Progenitor cell of endocrine pancreas (in vitro differentiated cells): ENCODE measurements at places on chromosomes 13 and 19. TPM values are rescaled to one million over a fixed set of nuclear protein-coding genes. Genes with fewer than 3 reads are reported as not detected.
A peak's percentile ranks its signal among the peaks of the same experiment; 100 is the strongest.

CLDN10 gene
- total RNA-seq = 2.8 and 3.0 TPM in 2 replicates

GRIN3B gene
- 1.4 and 1.5 TPM in 2 replicates for total RNA-seq

SHISA7 gene
- total RNA-seq = 0.10 TPM in 1 of 2 replicates, not detected in the other

C5AR1 gene
- 2.4 and 2.9 TPM in 2 replicates for total RNA-seq

NANOS3 gene
- 9.5 and 10.5 TPM in 2 replicates for total RNA-seq

CGB1 gene
- total RNA-seq = not detected in 2 replicates

COL4A2 gene
- 120 and 121 TPM in 2 replicates for total RNA-seq

DNA sequence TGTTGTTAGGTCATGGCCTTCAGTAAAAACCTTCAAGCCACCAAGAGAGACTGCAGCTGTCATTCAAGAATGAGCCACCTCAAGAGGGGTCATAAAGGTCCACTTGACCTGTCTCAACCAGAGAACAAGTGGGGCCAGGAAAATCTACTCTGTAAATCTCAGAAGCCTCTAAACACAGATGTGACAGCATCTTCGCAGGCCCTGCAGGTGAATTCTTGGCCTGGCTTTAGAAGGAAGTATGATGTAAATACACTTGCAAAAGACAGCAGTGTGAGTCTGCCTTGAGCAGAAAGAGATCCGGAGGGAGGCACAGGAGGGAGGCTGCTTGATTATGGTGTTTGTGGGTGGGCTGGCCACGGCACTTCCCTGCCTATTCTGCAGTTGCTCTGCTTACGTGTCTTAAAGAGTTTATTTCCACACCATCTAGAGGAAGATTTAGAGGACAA lies 1082.9 kb downstream of the UQCRFS1 start:
- H3K27ac ChIP-seq = no peak overlapping the region
- H3K27me3 ChIP-seq = peaks cover 6% of the 10 kb centered on the region
- H3K36me3 ChIP-seq = no peaks in the 10 kb centered on the region

DNA sequence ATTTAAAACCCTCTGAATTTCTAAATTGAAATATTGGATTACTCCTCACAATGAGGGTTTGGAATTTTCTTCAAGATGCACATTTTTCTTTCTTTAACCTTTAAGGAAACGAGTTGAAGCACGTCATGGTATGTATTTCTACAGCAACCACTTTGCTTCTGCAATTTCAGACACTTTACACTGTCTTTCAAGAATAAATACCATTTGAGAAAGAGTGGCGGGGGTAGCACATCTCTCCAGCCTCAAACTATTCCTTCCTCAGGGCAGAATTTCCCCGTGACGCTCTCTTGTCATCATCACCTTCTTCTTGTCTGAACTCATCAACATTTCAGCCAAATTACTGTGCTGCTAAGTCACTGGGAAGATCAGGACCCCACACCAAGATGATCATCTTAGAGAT lies 1073.4 kb downstream of the EFNB2 start:
- no peak overlapping the region for H3K27ac ChIP-seq
- H3K4me3 ChIP-seq = no peak overlapping the region
- no peaks in the 10 kb centered on the region for H3K27me3 ChIP-seq
- no peaks in the 10 kb centered on the region for H3K36me3 ChIP-seq
- DNase-seq = no peak

- H3K27me3 ChIP-seq = no peaks in the 10 kb centered on the region
- DNase-seq = no peak
Measured at GRCh38 chr19:49326165-49326704, 1.2 kb upstream of the SLC6A16 start.

DNA sequence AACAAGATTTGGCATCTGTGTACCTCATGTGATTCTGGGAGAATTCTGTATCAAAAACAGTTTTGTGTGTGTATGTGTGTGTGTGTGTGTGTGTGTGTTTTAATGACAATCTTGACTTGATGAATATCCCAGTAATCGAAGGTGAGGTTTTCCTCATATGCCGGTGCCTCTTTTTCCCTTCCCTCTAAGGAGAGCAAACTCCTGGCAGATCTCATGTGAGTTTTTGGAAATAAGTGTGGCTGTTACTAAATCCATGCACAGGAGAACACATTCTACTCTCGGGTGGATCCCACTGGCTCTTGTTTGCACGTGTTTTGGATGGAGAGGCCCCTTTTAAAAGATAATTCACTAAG lies 29.0 kb upstream of the CEBPG start:
- no peak overlapping the region for H3K4me3 ChIP-seq
- no peaks in the 10 kb centered on the region for H3K36me3 ChIP-seq
- H3K27ac ChIP-seq = no peak overlapping the region
- no peak for DNase-seq
- H3K27me3 ChIP-seq = peaks cover 35% of the 10 kb centered on the region

GRCh38 chr19:1584500-1585242 lies 8.0 kb downstream of the MBD3 start:
- peaks cover 2% of the 10 kb centered on the region for H3K4me1 ChIP-seq
- DNase-seq = no peak
- H3K27me3 ChIP-seq = no peaks in the 10 kb centered on the region
- peaks cover 29% of the 10 kb centered on the region for H3K36me3 ChIP-seq
- H3K4me3 ChIP-seq = no peak overlapping the region

DNA sequence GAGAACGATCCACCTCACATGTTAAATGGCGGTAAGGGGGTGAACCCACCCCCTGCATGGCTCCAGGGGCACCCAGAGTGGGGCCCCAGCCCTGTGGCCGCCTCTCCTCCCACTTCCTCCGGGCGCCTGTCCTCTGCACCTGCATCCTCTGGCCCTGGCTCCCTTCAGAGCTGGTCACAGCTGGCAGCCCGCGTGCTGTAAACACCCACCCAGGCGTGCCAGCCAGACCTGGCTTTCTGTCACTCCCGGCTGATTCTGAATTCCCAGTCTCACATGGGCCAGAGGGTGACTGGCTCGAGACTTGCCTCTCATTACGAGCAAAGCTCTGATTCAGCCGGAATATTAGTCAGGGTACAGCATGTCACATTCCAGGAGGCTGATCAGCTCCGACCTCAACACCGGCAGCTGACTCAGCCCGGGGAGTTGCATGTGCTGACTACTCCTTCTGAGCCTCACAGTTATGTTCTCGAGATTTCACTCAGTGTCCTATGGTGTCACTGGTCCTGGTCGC lies 75.1 kb downstream of the GNG7 start:
- no peak overlapping the region for H3K4me3 ChIP-seq
- peaks cover 2% of the 10 kb centered on the region for H3K4me1 ChIP-seq
- peaks cover 2% of the 10 kb centered on the region for H3K36me3 ChIP-seq

DNA sequence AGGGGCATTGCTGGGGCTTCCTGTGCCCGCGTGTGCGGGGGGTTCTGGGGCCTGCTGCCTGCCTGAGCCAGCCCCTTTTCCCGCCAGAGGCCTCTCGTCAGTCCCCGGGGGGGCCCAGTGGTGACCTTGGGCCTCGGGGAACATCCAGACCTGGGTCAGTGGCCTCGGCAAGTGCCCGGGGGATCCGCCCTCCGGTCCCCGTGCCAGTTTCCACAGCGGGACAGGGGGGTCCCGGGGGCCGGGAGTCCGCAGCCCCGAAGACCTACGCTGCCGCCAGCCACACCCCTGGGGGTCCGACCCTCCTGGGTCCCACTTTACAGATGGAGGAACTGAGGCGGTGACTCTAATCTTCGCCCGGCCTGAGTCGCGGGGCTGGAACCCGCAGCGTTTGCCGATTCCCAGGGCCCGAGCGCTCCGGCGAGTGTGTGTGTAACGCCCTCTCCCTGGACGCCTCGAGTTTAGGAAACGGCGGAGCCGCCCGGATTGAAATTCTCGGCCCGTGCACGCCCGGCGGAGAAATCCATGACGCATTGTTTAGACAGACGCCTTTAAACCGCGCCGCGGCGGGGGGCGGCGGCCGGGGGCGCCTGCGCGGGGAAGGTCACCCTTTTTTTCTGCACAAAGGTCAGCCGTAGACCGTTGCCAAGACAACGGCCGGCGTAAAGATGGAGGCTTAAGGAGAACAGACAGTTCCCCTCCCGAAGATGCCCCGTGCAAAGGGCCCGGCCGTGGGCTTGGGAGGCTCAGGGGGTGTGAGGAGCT lies 39.3 kb downstream of the EFNA2 start:
- H3K27me3 ChIP-seq = peaks cover 6% of the 10 kb centered on the region
- H3K36me3 ChIP-seq = no peaks in the 10 kb centered on the region
- H3K27ac ChIP-seq = no peak overlapping the region
- no peak overlapping the region for H3K4me3 ChIP-seq
- DNase-seq = no peak
- no peaks in the 10 kb centered on the region for H3K4me1 ChIP-seq

GRCh38 chr13:71578048-71578447 lies 289.0 kb downstream of the DACH1 start:
- no peaks in the 10 kb centered on the region for H3K27me3 ChIP-seq
- H3K4me1 ChIP-seq = peaks cover 17% of the 10 kb centered on the region
- H3K36me3 ChIP-seq = no peaks in the 10 kb centered on the region
- H3K4me3 ChIP-seq = no peak overlapping the region
- DNase-seq = no peak

DNA sequence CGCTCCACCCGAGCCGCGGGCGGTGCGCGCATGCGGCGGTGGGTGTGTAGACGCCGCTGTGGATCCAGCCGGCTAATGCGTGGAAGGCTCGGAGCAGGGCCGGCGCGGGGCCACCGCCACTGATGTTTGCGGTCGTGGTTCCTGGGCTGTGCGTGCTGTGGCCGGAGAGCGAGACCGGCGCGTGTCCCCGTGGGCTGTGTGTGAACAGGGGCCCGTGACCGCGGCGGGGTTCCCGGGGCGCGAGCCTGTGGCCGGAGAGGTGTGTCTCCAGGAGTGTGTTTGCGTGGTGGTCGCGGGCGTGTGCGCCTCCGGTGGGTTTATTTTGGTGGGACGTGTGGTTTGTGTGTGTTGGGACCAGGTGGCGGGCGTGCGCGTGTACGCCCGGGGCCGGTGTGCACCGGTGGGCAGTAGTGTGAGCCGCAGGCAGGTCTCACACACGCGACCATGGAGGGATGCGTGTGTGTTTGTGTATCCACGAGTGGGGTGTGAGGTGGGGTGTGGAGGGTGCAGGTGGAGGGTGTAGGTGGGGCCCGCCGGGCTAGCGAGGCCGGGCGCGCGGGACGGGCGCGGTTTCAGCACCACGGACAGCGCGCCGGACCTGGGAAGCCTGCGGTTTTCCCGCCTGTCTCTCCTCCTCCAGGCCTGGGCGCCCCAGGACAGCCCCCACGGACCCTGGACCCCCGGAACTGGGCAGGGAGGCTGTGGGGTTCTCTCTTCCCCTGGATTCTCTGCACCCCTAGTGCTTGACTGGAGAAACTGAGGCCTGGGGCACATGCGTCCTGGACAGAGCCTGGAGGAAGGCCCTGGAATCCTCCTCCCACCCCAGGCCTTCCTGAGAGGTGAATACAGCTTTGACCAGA lies 1.6 kb downstream of the HCN2 start:
- peaks cover 41% of the 10 kb centered on the region for H3K27me3 ChIP-seq
- H3K4me1 ChIP-seq = peaks cover 2% of the 10 kb centered on the region
- no peak overlapping the region for H3K27ac ChIP-seq
- peak; percentile 49 for DNase-seq
- peak overlapping the region; percentile 57 for H3K4me3 ChIP-seq

DNA sequence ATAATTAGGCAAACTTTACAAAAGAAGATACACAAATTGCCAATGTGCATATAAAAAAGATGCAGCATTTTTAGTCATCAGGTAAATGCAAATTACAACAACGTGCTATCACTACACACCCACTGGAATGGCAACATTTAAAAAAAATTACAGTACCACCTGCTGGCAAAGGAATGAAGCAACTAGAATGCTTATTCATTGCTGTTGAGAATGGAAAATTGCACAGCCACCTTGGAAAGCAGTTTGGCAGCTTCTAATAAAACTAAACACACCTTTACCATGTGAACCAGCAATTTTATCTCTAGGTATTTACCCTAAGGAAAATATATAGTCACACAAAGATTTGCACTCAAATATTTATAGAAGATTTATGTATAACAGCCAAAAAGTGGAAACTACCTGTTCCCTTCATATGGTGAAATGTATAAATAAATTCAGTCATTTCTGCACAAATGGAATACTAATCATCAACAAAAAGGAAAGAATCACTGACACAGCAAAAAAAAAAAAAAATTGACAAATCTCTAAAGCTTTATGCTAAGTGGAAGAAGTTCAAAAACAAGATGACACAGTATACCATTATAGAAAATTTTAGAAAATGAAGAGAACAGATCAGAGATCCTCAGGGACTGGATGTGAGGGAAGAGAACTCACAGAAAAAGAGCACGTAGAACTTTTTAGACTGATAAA lies 30.3 kb downstream of the OXGR1 start:
- no peaks in the 10 kb centered on the region for H3K27me3 ChIP-seq
- no peak overlapping the region for H3K4me3 ChIP-seq
- H3K27ac ChIP-seq = no peak overlapping the region
- no peak for DNase-seq
- no peaks in the 10 kb centered on the region for H3K4me1 ChIP-seq
- H3K36me3 ChIP-seq = no peaks in the 10 kb centered on the region
